NCI-H774 (cell line): ENCODE measurements at places on chromosomes 2 and 18.

- DNase-seq: no peak
Observed at GRCh38 chr2:26915316-26915715, 55.1 kb upstream of the MAPRE3 start.

GRCh38 chr2:68977453-68977852 is 3.0 kb downstream of the GKN1 start:
- no peak for DNase-seq

DNA sequence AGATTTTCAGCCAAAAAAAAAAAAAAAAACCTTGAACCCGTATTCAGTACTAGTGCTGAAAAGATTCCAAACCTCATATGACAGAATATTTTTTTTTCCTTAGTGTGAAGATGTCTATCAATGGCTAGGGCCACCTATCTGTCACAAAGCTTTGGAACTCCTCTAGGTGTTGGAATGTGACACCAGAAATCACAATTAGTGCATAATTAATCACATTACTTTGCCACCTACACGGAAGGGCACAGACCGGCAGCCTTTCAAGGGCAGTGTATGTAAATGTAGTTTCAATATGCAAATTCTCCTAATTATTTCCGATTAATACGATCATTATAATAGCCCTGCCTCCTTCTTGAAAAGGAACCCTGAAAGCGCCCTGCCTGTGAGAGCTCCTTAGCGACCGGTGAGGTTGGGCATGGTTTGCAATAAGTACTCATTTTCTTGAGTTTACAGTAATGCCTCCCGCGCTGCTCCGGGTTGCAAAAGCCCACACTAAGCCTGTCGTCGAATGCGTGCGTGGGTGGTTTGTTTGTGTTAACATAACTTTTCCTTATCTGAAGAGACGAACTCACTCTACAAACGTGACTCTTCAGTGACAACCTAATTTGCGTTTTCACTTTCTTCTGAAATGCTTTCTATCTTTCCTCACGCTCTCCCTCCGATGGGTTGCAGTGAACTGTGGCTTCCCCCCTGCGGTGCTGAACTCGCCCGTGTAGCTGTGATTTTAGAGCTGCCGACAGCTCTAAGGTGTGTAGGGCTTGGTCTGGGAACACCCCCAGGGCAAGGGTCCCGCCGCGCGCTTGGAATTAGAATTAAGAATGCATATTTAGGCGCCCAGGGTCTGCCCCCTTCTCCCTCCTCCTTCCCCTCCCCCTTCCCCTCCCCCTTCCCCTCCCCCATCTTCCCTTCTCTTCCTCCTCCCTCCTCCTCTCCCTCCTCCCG is 765 bp upstream of the ID2 start:
- peak; percentile 65 for DNase-seq

GRCh38 chr18:29494371-29494770 is 1317.4 kb upstream of the CDH2 start:
- no peak for DNase-seq

- DNase-seq: no peak
Observed at GRCh38 chr2:5374762-5375161, 317.4 kb upstream of the SOX11 start.

GRCh38 chr2:135337071-135337470 is 193.9 kb downstream of the ZRANB3 start:
- no peak for DNase-seq

DNA sequence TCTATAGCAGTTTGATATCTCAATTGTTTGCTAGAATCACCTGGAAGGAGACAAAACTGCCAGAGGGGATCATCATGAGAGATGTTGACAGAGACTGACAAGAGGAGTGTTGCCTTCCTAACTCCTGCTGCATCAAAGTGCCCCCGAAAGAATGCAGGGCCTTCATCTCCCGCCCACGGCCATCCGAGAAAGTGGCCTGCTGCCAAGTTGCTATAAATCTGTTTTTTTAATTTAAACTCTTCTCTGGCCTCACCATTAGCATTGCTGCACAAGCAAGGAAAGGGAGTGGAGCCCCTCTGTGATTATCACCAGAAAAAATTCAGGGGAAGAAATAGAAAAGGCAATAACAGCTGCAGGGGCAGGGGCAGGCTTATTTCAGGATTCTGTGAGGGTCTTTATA is 238.1 kb upstream of the EPHA4 start:
- no peak for DNase-seq

DNA sequence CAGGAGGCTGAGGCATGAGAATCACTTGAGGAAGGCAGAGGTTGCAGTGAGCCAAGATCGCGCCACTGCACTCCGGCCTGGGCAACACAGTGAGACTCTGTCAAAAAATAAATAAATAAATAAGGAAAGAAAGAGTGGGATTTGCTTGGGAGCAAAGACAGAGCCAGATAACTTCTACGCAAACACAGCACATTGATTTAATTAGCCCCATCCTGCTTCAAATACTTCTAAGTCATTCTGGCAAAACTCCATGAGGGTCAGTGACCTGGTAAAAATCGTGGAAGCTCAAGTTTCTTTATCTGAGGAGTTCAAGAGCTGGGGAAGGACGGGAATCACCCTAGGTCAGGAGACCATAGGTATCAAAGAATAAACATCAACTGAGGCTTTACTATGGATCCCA is 70.6 kb upstream of the TCF7L1 start:
- DNase-seq: no peak

DNA sequence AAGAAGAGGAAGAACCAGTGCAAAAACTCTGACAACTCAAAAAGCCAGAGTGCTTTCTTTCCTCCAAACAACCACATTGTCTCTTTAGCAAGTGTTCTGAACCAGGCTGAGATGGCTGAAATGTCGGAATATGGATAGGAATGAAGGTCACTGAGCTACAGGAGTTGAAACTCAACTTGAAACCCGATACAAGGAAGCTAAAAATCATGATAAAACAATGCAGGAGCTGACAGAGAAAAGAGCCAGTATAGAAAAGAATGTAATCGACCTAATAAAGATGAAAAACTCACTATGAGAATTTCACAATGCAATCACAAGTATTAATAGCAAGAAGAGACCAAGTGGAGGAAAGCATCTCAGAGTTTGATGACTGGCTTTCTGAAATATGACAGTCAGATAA is 15.0 kb upstream of the EIF2AK3 start:
- no peak for DNase-seq

- no peak for DNase-seq
Observed at GRCh38 chr18:57057890-57058289, 89.0 kb upstream of the BOD1L2 start.

DNA sequence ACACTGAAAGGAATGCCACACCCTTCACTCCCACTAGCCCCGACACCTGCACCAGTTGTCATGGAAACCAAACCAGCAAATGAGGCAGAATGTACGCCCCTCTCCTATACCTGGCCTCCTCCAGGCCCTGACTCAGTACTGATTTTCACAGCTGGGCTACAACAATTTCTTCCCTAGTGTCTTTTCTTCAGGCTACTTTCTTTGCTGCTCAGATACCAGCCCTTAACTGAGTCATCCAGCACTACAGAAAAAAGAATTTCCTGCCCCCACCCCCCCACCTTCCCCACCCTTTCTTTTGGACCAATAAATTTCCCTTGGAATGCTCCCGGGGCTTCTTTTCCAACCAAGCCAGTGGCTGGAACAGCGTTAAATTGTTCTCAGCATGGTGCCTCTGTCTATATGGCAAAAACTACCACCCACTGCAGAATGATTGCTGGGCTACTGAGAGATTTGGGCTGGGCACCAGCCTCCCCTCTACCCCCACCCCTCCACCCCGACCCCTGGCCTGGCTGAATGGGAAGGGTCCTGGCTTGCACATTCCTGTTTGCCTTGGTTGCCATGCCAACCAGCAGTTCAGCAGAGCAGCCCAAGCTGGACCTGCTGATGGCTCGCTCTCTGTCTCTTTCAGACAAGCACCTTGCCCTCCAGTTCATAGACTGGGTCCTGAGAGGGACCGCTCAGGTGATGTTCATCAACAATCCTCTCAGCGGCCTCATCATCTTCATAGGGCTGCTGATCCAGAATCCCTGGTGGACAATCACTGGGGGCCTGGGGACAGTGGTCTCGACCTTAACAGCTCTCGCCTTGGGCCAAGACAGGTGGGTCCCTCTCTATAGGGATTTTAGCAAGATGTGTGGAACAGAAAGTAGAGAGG is 11.3 kb downstream of the SLC14A2 start:
- DNase-seq: no peak

GRCh38 chr2:238881353-238882081 is 33.6 kb downstream of the TWIST2 start:
- no peak for DNase-seq

DNA sequence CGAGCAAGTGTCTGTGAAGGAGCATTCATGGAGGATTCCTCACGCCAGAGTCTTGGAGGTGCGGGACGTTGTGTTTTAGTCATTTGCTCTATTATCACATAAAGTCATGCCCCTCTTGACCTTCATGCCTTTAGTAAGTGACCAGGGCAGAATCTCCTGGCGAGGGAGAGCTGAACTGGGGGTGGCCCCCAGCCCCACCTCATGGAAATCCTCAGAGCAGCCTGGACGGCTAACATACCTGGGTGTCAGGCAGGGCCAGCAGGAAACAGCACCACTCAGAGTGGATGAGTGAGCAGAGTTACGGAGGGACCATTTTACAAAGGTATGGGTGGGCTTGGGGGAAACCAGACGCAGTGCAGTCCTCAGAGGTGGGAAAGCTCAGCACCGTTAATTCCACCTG is 56.1 kb downstream of the MCFD2 start:
- no peak for DNase-seq

- DNase-seq: no peak
Observed at GRCh38 chr18:58522132-58522531, 106.8 kb downstream of the ALPK2 start.

- no peak for DNase-seq
Observed at GRCh38 chr2:117745537-117745936, 69.0 kb upstream of the DDX18 start.

GRCh38 chr2:85354286-85355072 is at the start of the genes ELMOD3 and RETSAT:
Gene ELMOD3 (plus strand): TSS chr2:85354769. CDS start chr2:85357199, 2,430 bp downstream.
Gene RETSAT (minus strand): TSS chr2:85354528. CDS start chr2:85354507, 21 bp downstream.
- peak; percentile 96 for DNase-seq

- DNase-seq: no peak
Observed at GRCh38 chr2:211181626-211182025, 625.2 kb downstream of the CPS1 start.

GRCh38 chr2:48048476-48049171 is 142.3 kb upstream of the FBXO11 start:
- DNase-seq: no peak

- DNase-seq: no peak
Observed at GRCh38 chr2:83971547-83971946, 487.5 kb downstream of the SUCLG1 start.

DNA sequence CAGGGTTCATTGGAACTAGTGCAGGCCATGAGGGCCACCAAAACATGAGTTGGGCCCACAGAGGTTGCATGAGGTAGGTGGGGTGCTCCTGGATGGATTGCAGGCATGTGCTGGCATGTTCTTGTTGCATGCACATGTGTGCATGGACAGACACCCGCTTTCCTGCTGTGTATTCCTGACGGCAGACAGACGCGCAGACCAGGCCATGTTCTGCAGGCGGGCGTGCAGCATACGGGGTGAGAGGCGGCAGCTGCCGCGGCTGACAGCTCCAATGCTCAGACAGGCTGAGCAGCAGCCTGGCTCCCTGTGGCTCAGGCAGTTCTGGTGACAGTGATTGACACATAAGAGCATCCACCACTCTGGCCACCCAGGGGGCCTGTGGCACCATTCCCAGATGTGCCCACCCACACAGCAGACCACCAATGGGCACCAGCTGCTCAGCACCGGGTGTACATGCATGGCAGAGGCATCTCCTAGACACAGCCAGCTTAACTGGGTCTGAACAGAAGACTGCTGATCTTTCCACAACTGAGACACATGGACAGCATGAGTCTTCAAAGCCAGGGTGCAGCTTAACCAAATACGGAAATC is 21.2 kb downstream of the HS1BP3 start:
- DNase-seq: no peak

- DNase-seq: peak; percentile 3
Observed at GRCh38 chr2:239144713-239144999, 256.2 kb downstream of the HDAC4 start.

- DNase-seq: no peak
Observed at GRCh38 chr2:28313220-28313784, 79.4 kb upstream of the FOSL2 start.

DNA sequence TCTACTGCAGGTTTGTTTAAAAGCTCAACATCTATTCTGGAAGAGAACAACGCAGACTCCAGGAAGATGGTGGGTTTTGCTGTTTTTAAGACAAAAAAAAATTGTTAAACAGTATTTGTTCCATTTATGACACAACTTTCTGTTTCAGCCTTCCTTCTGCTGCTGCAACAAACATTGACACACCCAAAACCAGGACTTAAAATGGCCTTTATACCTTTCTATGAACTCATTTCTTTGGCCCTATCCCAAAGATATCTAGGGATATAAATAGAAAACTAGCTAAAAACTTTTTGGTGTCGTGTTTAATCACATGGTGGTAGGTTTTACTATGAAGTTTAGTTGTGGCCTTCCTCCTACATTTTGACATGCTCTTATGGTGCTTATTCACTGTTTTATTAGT is 964 bp upstream of the GALNT3 start:
- DNase-seq: no peak

DNA sequence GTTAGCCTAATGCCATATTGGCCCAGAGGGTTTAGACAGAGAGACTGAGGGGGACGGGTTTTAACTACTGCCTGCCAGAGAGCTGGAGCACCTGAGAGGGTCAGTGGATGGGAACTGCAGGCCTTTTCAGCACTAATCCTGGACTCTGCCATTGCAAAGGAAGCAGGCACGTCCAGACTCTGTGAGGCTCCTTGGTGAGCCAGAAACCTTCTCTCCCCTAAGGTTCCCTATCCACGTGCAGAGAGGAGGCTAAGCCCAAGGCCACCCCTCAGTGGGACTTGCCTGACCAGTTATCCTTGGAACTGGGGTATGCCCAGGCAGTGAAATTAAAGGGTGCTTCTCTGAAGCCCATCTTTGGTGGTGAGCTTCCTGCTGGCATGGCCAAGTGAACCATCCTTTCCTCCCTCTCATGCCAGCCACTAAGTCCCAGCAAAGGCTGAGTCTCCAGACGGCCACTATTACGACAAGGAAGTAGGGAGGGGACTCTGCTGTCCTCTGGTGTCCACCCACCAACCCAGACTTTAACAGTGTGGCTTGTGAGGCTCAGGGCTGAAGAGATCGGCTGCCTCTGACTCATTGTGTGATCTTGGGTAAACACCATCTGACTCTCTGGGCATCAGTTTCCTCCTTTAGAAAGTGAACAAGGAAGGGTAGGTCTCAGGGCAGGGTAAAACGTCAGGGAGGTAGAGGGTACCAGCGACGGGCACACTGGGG is 3.9 kb upstream of the MLPH start:
- DNase-seq: no peak

GRCh38 chr2:85938456-85938855 is 49.7 kb upstream of the ST3GAL5 start:
- no peak for DNase-seq

- no peak for DNase-seq
Observed at GRCh38 chr2:241857041-241857541, 1.6 kb downstream of the PDCD1 start.

GRCh38 chr2:46384457-46384815 is 87.2 kb downstream of the EPAS1 start:
- no peak for DNase-seq

GRCh38 chr18:78364388-78364960 is 615.1 kb upstream of the SALL3 start:
- no peak for DNase-seq

DNA sequence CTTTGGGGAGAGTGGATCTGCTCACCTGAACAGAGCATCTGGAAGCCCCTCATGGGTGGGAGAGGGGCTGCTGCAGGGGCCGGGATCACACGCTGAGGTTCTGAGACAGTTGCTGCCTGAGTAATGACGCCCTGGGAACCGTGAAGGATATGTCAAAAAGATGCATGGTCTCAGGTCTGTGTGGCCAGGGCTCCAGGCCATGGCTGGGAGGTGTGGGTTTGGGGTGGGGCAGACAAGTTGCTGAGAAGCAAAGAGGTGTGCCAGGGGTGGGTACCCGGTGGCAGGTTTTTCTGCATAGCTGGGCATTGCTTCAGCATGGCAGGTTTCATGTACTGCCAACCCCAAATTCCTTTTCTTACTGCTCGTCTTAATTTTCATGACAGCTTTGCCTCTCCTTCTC is 133.5 kb downstream of the RPIA start:
- no peak for DNase-seq
